ENCODE measurements at places on chromosomes 7 and 10. TPM values are rescaled to one million over a fixed set of nuclear protein-coding genes. Genes with fewer than 3 reads are reported as not detected.

GRCh38 chr7:37054624-37055241, 330.4 kb upstream of the AOAH start:
- no peak for DNase-seq

GRCh38 chr7:110621289-110621688, 469.6 kb upstream of the LRRN3 start:
- DNase-seq, result no peak

CALHM3 gene
- total RNA-seq, result not detected

GAD2 gene
- not detected for total RNA-seq

SYT15 gene
- total RNA-seq, result 2.1 TPM

GRCh38 chr7:33477719-33478480, 348.5 kb downstream of the BBS9 start:
- no peak for DNase-seq

GRCh38 chr7:31083210-31083786, 31.2 kb downstream of the ADCYAP1R1 start:
- no peak for DNase-seq

- no peak for DNase-seq
These were observed 566.4 kb upstream of the KCND2 start for GRCh38 chr7:119706608-119707007.

MBL2 gene
- 0.06 TPM for total RNA-seq

CCT6A gene
- 88.0 TPM for total RNA-seq

DNA sequence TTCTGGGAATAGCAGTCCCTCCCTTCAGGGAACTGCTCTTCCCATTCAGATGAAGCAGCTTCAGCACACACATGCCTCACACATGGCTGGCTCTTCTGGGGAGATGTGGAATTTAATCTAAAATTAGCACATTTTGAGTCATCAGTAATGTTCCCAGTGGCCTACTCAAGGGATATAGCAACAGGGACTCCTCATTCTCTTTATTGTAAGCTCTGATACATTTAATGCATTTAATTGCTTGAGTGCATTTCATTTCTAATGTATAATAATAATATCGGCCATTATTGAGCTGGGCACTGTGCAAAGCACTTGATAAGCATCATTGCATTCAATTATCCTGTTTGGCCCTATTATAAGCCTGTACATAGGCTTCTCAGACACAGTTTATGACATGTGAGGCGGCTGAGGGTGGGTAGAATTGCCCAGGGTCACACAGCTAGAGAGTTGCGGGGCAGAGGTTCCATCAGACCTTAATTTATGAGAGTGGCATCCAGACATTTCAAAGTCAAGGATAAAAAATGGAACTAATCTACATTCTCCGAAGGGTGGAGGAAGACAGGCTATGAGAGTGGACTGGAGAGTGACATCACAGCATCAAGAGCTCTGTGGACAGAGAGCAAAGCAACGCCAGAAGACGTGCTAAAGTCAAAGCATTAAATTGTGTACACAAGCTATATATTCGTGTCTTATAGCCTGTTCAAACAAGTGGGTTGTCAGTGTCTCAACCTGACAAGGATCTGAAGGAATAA, 76.8 kb downstream of the LANCL2 start:
- no peak for DNase-seq

GRCh38 chr10:129035052-129035827, 431.8 kb upstream of the MGMT start:
- DNase-seq, result no peak
